ENCODE measurements at places on chromosomes 5 and 9. TPM values are rescaled to one million over a fixed set of nuclear protein-coding genes. Genes with fewer than 3 reads are reported as not detected.

GRCh38 chr5:1873243-1873959 lies 9.3 kb downstream of the IRX4 start:
- no peak for DNase-seq

- DNase-seq, result no peak
Observed at GRCh38 chr5:138605254-138605972, 30.2 kb upstream of the HSPA9 start.

- no peak for DNase-seq
Observed at GRCh38 chr5:67063791-67064190, 132.8 kb downstream of the CD180 start.

- DNase-seq, result no peak
Observed at GRCh38 chr5:113087976-113088514, 111.4 kb downstream of the DCP2 start.

- no peak for DNase-seq
Observed at GRCh38 chr5:128613128-128613527, 75.1 kb upstream of the FBN2 start.

DNA sequence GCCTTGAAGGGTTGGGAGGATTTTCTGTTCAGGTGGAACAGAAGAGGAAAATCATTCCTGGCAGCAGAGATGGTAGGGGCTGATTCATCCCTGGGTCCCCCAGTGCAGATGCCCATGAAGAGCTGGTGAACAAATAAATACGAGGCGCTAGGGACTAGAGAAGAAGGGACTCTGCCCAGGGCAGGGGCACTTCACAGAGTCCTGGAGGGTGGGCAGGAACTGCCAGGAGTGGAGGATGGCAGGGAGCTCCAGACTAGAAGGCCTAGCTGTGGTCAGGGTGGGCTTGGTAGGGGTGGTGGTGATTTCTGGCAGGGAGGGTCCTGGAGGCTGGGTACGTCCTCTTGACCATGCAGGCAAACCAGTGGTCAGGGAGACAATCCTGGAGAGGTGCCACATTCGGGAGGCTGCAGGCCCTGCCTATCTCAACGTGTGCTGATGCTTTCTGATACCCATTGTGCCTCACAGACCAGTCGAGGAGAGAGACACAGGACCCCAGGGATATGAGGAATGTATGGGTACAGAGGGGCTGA lies 69.9 kb downstream of the CRB2 start:
- no peak for DNase-seq

DNA sequence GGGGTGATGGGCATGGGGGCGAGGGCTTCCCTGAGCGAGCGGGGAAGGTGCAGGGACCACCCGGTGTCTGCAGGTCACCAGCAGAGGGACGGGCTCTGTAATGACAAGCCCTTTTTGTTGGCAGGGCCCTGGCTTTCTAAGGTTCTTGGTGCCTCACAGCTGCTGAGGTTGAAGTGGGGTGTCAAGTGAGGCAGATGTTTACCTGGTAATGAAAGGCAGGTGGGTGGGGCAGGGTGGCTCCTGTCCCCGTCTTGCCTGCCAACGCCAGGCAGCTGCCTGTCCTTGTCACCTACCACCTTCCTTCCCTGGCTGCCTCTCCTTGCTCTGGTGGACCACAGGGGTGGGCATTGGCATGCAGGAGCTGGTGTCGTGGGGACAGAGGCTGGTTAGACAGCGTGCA lies 41.0 kb upstream of the SEMA4D start:
- DNase-seq, result no peak

GRCh38 chr5:81534441-81534840 lies 140.5 kb upstream of the ACOT12 start:
- no peak for DNase-seq

GRCh38 chr9:118635416-118635815 lies 733.8 kb downstream of the BRINP1 start:
- no peak for DNase-seq

DNA sequence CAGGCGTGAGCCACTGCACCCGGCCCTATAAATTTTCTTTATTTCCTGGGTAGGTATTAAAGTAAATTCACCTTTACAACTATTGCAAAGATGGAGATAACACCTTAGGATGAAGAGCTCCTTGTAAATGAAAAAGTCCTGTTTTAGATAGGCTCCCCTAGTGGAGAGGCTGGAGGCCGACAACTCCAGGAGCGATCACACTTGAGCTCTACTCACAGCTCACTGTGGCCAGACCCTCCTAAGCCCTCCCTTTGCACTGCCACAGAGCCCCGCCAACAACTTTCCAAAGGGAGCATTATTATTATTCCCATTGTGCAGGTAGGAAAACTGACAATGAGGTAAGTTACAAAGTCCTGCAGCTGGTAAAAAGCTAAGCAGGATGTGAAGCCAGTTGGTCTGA lies 139.1 kb upstream of the ERCC6L2 start:
- no peak for DNase-seq

Gene PCDHB10
- total RNA-seq, result not detected
